ENCODE measurements at places on chromosomes 7 and 10.

DNA sequence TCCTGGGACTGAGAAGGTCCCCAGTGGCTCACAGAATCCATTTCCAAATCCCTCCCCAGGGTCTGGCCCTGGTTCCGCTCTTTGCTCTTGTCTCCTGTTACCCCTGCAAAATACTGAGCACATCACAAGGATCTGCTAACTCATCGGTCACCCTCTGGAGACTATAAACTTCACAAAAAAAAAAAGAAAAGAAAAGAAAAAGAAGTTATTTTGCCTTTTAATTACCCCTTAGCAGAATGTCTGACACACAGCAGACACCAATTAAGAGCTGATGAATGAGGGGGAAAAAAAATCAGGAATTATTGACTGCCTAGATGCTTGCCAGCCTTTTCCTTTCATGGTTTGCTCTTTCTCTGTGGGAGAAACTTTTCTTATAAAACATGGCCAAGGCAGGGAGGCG lies 578.7 kb downstream of the GRID1 start:
- no peak for DNase-seq

- DNase-seq, result no peak
Measured at GRCh38 chr7:140778568-140778967, 82.1 kb downstream of the NDUFB2 start.

- no peak for DNase-seq
Measured at GRCh38 chr7:80968606-80969005, 49.8 kb upstream of the SEMA3C start.

- DNase-seq, result peak; percentile 1
Measured at GRCh38 chr7:82294382-82294784, 149.2 kb downstream of the CACNA2D1 start.

- DNase-seq, result no peak
Measured at GRCh38 chr7:73482746-73483145, 39.3 kb downstream of the BAZ1B start.

All from epithelial cell of esophagus (primary cell).